ENCODE measurements at places on chromosomes 5 and 9. TPM values are rescaled to one million over a fixed set of nuclear protein-coding genes. Genes with fewer than 3 reads are reported as not detected.

DNA sequence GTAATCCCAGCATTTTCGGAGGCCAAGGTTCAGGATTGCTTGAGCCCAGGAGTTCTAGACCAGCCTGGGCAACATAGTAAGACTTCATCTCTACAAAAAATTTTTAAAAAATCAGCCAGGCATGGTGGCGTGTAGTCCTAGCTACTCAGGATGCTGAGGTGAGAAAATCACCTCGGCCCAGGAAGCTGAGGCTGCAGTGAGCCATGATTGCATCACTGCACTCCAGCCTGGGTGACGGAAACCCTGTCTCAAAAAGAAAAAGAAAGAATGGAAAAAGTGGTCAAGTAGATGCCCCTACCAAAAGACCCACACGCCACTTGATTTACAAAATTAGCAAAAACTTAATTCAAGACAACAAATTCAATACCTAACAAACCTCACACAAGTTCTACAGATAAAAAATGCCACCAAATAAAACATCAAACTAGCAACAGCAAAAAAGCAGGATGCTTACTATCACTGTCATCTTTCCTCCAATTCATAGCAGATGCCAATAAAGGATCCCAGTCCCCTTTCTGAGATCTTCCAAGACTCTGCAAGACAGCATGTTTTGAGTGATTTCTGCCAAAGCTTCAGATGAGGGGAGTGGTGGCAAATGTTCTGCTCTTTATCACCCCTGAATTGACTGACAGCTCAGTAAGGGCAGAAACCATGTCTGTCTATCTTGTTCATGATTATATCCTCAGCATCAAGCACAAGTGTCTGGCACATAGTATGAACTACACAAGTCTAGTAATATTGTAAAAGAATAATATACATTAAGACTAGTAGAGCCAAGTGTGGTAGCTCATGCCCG, 34.2 kb upstream of the TESK1 start:
- DNase-seq = no peak

- DNase-seq = no peak
Observed at GRCh38 chr5:167961731-167962130, 329.7 kb upstream of the WWC1 start.

- DNase-seq = no peak
Observed at GRCh38 chr5:1322955-1323802, 21.7 kb downstream of the CLPTM1L start.

GRCh38 chr5:180910735-180911134, 11.8 kb downstream of the BTNL8 start:
- DNase-seq = peak; percentile 8

TEX48 gene
- not detected for total RNA-seq

SLC25A2 gene
- total RNA-seq = not detected

- DNase-seq = no peak
Observed at GRCh38 chr9:108074900-108075299, 585.3 kb upstream of the KLF4 start.

SLC1A3 gene
- total RNA-seq = 3.4 TPM

DNA sequence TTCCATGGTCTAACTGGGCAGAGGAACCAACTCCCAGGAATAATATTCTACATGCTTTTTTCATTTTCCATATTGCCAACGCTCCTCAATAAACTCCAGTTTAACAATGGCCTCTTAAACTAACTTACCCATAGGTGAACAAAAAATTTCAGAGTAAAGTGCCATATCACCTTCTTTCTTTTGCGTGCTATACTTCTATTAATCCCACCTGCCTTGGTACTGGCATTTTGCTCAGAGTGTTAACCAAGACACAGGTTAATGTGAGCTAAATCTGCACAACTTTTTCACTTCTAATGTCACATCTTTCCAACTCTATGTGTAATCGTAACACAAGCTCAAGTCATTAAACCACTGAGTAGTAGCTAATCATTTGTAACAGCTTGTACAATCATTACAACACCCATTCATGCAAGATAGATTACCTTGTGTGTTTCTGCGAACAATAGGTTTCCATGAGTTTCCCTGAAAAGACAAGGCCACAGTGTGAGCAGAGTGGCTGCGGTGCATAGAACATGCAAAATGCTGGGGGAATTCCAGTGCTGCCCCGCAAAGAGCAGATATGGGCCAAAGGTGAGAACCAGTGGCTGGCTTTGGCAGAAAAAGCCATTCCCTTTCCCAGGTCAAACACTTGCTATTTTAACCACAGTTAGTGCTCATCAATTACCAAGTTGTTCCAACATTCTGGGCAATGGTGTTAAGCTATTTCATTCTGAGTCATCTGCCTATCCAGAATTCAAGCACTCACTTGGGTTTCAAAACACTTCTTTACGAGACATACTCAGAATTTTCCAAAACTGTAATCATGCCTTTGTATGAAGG, 42.8 kb downstream of the TIMD4 start:
- DNase-seq = no peak

- no peak for DNase-seq
Observed at GRCh38 chr9:99895510-99895909, 10.9 kb upstream of the STX17 start.

ABCA1 gene
- total RNA-seq = 34.2 TPM

DNA sequence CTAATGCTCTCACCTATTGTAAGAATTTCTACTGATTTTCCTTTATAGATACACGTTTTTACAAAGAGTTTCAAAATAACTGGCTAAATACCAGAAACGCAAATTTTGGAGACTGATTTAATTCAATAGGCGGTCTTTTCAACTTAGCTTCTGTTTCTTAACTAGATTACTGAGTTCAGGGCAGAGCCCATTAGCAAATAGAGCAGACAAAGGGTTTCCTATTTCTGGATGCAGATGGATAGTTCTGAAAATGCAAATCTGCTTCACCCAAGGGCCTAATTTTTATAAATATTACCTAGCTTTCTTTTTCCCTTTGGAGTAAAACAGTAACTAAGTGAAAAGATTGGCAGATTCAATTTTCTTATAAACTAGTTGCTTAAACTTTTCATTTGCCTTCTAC, 13.6 kb upstream of the KIAA1958 start:
- DNase-seq = no peak

PHYHD1 gene
- total RNA-seq = 3.8 TPM

- DNase-seq = peak; percentile 43
Observed at GRCh38 chr9:129783516-129784361, 19.2 kb upstream of the TOR1B start.

ZNF883 gene
- 1.2 TPM for total RNA-seq

GRCh38 chr9:114465906-114466900, 39.1 kb downstream of the WHRN start:
- DNase-seq = peak; percentile 32

GRCh38 chr5:25006734-25007133, 362.0 kb upstream of the CDH10 start:
- peak; percentile 3 for DNase-seq

DNA sequence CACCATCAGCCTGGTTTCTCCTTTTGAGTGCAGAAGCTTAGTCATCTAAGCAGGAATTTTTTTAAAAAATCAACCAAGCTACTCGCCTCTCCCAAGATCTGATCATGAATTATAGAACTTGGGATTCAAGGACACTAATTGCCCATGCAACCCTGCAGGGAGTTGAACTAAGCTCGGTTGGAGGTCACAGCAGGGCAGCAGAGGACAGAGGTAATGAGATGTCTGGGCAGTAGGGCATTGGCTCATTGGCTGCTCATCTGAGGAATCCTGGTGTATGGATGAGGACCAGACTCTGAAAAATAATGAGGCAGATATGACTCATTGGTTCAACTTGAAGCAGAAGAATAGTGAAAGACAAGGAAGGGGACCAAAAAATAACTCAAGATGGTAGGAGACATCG, 111.8 kb upstream of the TLE1 start:
- peak; percentile 43 for DNase-seq

FCHO2 gene
- 10.5 TPM for total RNA-seq

DNA sequence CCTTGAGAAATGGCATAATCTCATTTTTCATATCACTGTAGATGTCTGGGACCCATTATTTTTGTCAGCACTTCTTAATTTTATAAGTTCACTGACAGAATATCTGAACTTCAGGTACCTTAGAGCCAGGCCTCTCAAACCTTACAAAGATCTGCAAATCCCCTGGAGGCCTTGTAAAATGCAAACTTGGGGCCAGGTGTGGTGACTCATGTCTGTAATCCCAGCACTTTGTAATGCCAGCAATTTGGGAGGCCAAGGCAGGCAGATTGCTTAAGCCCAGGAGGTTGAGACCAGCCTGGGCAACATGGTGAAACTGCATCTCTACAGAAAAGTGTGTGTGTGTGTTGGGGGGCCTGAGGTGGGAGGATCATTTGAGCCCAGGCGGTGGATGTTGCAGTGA, 30.8 kb downstream of the RASGRF2 start:
- DNase-seq = peak; percentile 81

GRCh38 chr9:129201866-129202265, 23.8 kb upstream of the IER5L start:
- no peak for DNase-seq

EDIL3 gene
- total RNA-seq = 0.26 TPM

DNA sequence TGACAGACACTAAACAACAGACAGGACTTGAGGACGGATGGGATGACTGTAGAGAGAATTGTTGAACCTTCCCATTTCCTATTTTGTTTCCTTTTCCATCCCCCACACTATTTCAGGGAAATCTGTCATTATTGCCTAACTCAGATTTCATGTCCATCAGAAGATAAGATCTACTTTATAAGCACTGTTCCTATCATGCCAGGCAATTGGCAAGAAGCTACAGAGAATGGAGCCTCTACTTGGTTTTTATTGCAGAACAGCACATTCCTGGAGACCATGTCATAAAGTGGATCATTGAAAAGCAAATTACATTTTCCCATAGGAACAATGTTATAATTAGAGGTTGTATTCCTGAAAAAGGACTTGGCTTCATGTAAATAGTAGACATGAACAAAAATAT, 173.7 kb upstream of the KIF2A start:
- DNase-seq = peak; percentile 17

- DNase-seq = no peak
Observed at GRCh38 chr5:77225531-77225930, 15.1 kb downstream of the PDE8B start.

FOXD4L5 gene
- total RNA-seq = 0.13 TPM

GRCh38 chr9:133331221-133331620, 4.8 kb downstream of the SURF6 start:
- DNase-seq = no peak

Measured in bronchial epithelial cell (primary cell).